ENCODE measurements at places on chromosomes 3 and 15. TPM values are rescaled to one million over a fixed set of nuclear protein-coding genes. Genes with fewer than 3 reads are reported as not detected.

Gene ZNF80
- not detected for total RNA-seq

Gene LSAMP
- total RNA-seq, result 0.66 TPM

Gene SH3GL3
- total RNA-seq, result 11.0 TPM

Gene SLC9A9
- total RNA-seq, result 0.48 TPM

Gene SLC51B
- not detected for total RNA-seq

Gene EXD1
- total RNA-seq, result not detected

Gene C2CD4B
- total RNA-seq, result 0.22 TPM

Gene PARP15
- total RNA-seq, result 0.18 TPM

Gene P2RY14
- total RNA-seq, result not detected

Gene SCAPER
- 7.4 TPM for total RNA-seq

Gene RASGRP1
- 0.85 TPM for total RNA-seq

Gene ADGRG7
- total RNA-seq, result not detected

Gene THRB
- total RNA-seq, result 8.6 TPM

Gene KBTBD12
- not detected for total RNA-seq

Gene CEMIP
- total RNA-seq, result 0.09 TPM

Gene CHDH
- total RNA-seq, result 8.2 TPM

Gene REC114
- not detected for total RNA-seq

Gene GMPPB
- 29.1 TPM for total RNA-seq

Gene CPEB1
- 1.5 TPM for total RNA-seq

Gene EPHA6
- 0.48 TPM for total RNA-seq

Gene ISLR
- 0.35 TPM for total RNA-seq

Gene SKOR1
- total RNA-seq, result 0.13 TPM

Gene AMIGO3
- total RNA-seq, result 3.0 TPM
